ENCODE measurements at places on chromosomes 4 and X.

DNA sequence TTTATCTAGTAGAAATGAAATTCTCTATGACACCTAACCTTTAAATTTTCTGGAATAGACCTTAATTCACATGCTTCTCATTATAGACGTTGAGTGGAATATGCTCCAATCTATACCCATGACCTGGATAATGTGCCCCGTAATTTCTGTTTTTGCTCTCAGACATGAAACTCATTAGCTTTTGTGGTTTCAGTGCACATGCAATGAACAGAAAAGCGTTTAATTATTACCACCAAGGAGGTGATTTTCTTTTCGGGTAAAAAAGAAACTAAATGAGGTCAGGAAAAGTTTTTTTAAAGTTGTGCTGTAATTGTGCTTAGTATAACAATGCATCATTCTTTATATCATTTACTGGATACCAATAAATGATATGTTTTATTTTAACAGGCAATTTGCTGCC is 1703.9 kb upstream of the TENM3 start:
- peak; percentile 8 for DNase-seq

DNA sequence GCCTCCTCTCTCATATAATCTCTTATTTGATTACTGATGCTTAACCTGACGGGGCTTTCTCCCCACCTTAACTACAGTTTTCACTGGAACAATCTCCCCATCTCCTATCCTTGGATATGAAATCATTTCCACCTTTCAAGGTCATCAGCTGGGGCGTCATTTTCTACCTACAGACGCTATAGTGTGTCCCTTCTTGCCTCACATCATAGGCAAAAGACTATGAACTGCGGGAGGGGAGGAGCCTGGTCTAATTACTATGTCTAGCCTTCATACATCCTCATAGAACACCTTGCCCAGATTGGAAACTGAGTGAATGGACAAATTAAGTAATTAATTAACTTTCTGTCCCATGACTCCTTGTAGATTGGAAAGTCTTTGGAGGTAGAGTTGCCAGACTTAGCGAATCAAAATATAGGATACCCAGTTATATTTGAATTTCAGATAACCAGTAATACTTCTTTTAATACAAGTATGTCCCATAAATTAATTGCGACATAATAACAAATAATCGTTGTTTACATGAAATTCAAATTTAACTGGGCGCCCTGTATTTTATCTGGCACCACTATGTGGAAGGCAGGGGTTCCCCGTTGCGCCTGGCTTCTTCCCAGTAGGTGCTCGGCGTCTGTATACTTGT is 752 bp upstream of the ATP6AP2 start:
- DNase-seq = no peak

GRCh38 chrX:55006827-55007621 is 6.9 kb downstream of the APEX2 start:
- no peak for DNase-seq

DNA sequence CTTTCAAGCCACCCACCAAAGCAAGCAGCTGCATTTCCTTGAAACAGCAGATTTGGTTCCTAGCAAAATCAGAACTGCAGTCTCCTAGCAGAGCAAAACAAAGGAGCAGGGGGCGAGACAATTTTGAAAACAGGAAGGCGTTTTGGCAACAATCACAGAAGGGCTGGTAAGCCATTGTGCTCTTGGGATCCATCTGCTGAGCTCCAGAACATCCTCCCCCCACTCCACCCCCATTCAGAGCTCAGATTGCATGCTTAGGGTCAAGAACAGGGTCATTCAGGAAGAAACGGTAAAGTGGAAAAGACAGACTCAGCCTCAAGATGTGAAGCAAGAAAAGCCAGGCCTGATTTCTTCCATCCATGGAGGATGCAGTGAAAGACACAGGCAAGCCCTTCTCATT is 7.6 kb upstream of the PCDH19 start:
- DNase-seq = no peak

- no peak for DNase-seq
Measured at GRCh38 chr4:55977811-55978210, 29.1 kb downstream of the CEP135 start.

DNA sequence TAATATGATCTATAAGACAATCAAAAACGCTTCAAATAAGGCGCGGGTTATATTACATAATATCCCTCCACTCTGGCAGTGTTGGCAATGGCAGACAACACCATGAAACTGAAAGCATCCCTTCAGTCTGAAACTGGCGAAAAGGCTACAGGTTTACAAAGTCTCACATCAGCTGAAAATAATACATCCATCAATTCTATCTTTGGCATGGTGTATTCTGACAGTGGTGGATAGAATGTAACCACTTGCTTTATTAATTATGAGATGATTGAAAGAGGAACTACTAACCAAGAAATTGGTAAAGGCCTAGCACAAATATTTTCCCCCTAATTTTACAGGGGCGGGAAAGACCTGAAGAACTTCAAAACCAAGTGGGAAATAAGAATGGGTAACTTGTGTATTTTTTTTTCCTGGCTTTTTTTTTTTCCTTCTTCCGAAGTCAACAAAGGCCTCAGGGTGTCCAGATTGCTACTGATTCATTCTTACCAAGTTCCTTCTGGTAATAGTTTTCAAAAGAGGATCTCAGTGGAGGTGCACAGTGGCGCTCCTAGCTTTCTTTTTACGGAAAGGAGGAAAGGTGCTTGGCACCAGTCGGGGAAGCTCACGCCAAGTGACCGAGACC is 728 bp downstream of the UBA6 start:
- DNase-seq = no peak

GRCh38 chr4:57314636-57315035 is 204.5 kb upstream of the IGFBP7 start:
- no peak for DNase-seq

DNA sequence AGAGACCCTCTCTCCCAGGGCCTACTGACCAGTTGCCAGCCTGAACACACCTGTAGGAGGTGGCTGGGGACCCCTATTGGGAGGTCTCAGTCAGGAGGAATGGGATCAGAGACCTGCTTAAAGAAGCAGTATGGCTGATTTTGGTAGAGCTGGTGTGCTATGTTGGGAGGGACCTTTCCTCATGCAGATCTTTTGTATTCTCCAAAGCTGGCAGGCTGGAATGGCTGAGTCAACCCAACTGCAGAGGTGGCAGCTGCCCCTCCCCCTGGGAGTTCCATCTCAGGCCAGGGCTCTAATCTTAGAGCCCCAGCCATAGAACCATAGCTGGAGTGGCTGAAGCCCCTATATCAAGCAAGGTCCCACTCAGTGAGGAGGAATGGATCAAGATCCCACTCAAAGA is 279.3 kb upstream of the BMP3 start:
- no peak for DNase-seq

Measured in GM12878 (cell line).